ENCODE measurements at places on chromosomes 3 and 15. TPM values are rescaled to one million over a fixed set of nuclear protein-coding genes. Genes with fewer than 3 reads are reported as not detected.
A peak's percentile ranks its signal among the peaks of the same experiment; 100 is the strongest.

Gene EPHA6
- 1.8 TPM for total RNA-seq

Gene GOLGA8T
- total RNA-seq = not detected

Gene CLRN1
- not detected for total RNA-seq

Gene ADAMTS17
- 6.9 TPM for total RNA-seq

Gene TMC3
- not detected for total RNA-seq

Gene CORO2B
- 0.66 TPM for total RNA-seq

Gene CTXN2
- total RNA-seq = not detected

Gene CKMT1B
- 8.7 TPM for total RNA-seq

DNA sequence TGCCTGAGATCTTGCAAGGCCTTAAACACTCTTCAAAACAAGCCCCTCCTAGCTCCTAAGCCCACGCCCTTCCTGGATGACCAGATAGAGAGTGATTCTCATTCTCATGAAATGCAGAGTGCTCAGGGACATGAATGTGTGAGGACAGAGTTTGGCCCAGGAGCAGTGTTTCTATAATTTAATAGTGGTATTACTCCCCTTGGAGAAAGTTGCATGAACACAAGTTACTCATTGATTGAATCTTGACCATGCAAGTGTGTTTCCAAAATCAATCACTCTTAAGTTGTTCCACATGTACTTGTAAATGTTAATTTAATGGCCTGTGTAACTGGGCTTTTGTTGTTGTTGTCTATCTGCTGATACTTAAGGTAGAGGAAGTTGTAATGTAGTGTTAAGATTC lies 181.6 kb downstream of the ADAMTSL3 start:
- DNase-seq = no peak

DNA sequence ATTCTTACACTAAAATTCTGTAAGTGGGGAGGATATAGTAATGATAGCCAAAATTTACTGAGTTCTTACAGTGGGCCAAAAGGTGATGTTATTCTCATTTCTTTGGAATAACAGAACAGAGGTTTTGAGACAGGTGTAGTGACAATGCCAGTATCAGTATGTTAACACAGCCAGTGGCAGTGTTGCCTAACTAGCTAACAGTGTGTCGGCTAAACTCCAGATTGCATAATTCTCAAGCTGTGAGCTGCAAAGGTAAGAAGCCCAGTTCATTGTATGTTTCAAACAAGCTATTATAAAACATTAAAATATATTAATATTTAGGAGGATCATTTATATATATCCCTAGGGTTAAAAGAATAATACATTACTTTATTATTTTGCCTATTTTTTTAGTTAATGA lies 920 bp downstream of the SLC15A2 start:
- no peak for DNase-seq

GRCh38 chr15:93118904-93119303 lies 29.9 kb upstream of the RGMA start:
- DNase-seq = no peak

DNA sequence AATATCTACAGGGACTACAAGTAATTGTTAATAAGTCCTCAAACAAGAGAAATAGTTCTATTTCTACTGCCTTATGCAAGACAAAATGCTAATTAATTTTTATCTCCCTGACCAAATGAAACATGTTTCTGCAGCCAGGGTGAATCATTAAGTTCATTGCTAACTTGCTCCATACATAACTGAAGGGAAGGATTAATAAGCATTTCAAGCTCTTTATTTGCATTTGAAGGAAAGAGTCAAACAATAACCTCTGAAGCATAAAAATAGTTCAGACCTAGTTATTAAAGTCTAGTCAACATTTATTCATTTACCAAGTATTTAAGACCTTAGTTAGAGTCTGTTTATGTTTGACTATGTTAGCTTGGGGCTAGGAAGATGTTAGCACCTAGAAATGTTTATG lies 120.0 kb downstream of the ATP1B3 start:
- DNase-seq = peak; percentile 7

- no peak for DNase-seq
These were observed 59.8 kb downstream of the WDR76 start for GRCh38 chr15:43886558-43886957.

- no peak for DNase-seq
These were observed 22.0 kb upstream of the FAM3D start for GRCh38 chr3:58688574-58688973.

GRCh38 chr3:42052132-42052483 lies 39.0 kb upstream of the TRAK1 start:
- DNase-seq = no peak

GRCh38 chr3:186603159-186603558 lies 9.7 kb upstream of the AHSG start:
- no peak for DNase-seq

GRCh38 chr15:25397100-25397499 lies 41.7 kb downstream of the UBE3A start:
- no peak for DNase-seq

DNA sequence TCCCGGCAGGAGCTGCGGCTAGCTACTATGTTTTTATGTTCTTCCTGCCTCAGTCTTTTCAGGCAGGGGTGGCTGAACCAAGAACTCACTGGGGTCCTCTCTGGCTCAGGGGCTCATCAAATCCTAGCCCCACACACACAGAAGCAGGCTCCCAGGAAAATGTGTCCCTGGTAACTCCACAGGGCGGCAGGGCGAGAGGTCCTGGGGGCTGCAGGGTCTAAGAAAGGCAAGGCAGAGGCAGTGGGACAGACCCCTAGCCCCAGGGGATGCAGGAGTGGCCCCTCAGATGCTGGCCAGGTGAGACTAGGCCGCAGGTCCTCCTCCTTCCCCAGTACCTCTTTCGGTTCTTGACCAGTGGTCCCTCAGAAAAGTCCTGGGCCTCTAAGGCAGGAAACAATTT lies 48.9 kb downstream of the PTH1R start:
- DNase-seq = no peak

Measured in PC-3 (cell line).